T-cell (primary cell): ENCODE measurements at places on chromosomes 3 and 15.

DNA sequence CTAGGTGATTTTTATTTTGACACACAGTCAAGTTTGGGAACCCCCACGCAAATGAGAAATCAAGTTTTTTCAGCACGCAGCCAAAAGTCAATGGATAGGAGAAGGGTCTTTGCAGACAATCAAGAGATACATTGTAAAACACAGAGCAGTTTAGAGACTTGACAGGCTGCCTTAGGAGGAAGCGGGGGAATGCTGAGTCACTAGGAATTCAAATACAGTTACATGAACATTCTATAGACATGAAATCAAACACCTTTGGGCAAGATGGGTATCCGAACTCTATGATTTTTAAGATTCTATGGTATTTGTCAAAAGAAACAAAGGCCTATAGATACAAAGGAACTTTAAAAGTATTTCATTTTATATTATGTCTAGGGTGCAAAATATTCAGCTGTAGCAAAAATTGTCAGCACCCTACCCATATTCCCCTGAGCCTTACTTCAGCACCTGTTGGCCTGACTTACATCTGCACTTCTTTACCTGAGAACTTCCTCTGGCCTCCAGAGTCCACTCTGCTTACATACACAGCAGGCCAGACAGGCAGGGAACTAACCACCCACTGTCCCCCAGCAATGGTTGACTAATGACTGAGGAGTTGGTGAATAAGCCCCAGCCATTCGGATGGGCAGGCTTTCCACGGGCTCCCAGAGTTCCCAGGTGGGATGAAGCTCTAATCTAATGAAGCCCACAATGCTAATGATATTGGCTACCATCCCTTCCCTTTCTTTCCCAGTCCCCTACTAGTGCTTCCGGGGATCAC, 289.3 kb upstream of the RORA start:
- H3K4me3 ChIP-seq: no peak overlapping the region
- peaks cover 3% of the 10 kb centered on the region for H3K27me3 ChIP-seq
- no peaks in the 10 kb centered on the region for H3K4me1 ChIP-seq
- DNase-seq: no peak

GRCh38 chr3:12970684-12971083, 102.5 kb downstream of the IQSEC1 start:
- H3K36me3 ChIP-seq: peaks cover 8% of the 10 kb centered on the region
- H3K27ac ChIP-seq: no peak overlapping the region
- H3K4me1 ChIP-seq: peaks cover 5% of the 10 kb centered on the region
- DNase-seq: no peak
- no peaks in the 10 kb centered on the region for H3K27me3 ChIP-seq

- DNase-seq: no peak
- H3K27ac ChIP-seq: no peak overlapping the region
- H3K36me3 ChIP-seq: no peaks in the 10 kb centered on the region
- H3K27me3 ChIP-seq: peaks cover 36% of the 10 kb centered on the region
- H3K4me1 ChIP-seq: no peaks in the 10 kb centered on the region
- no peak overlapping the region for H3K4me3 ChIP-seq
These were observed 163.9 kb downstream of the SMAD6 start for GRCh38 chr15:66865622-66866611.

GRCh38 chr3:179000659-179001058, 71.0 kb downstream of the ZMAT3 start:
- H3K4me1 ChIP-seq: no peaks in the 10 kb centered on the region
- no peak overlapping the region for H3K27ac ChIP-seq
- H3K27me3 ChIP-seq: peaks cover 5% of the 10 kb centered on the region
- no peaks in the 10 kb centered on the region for H3K36me3 ChIP-seq

DNA sequence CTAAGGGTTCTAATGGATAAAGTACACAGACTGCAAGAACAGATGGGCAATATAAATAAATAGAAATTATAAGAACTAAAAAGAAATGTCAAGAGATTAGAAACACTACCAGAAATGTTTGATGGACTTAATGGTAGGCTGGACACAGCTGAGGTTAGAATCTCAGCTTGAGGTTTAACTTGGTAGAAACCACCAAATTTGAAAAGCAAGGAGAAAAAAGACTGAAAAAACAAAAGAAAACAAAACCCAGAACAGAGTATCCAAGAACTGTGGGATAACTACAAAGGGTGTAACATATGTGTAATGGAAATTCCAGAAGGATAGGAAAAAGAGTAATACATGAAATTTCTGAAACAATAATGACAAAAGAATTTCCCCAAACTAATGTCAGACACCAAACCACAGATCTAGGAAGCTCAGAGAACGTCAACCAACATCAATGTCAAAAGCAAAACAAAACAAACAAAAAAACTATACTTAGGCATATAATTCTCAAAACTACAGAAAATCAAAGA, 35.0 kb downstream of the RFX7 start:
- no peak overlapping the region for H3K4me3 ChIP-seq
- H3K27me3 ChIP-seq: no peaks in the 10 kb centered on the region
- H3K4me1 ChIP-seq: peaks cover 11% of the 10 kb centered on the region
- no peak for DNase-seq
- no peaks in the 10 kb centered on the region for H3K36me3 ChIP-seq

- no peaks in the 10 kb centered on the region for H3K36me3 ChIP-seq
- H3K27ac ChIP-seq: no peak overlapping the region
- no peaks in the 10 kb centered on the region for H3K27me3 ChIP-seq
- no peaks in the 10 kb centered on the region for H3K4me1 ChIP-seq
- no peak overlapping the region for H3K4me3 ChIP-seq
- no peak for DNase-seq
These were observed 139.0 kb downstream of the CHDH start for GRCh38 chr3:53707222-53707621.

GRCh38 chr15:74375303-74375693, 7.9 kb upstream of the CYP11A1 start:
- H3K36me3 ChIP-seq: no peaks in the 10 kb centered on the region
- H3K27ac ChIP-seq: no peak overlapping the region
- DNase-seq: peak; percentile 82

DNA sequence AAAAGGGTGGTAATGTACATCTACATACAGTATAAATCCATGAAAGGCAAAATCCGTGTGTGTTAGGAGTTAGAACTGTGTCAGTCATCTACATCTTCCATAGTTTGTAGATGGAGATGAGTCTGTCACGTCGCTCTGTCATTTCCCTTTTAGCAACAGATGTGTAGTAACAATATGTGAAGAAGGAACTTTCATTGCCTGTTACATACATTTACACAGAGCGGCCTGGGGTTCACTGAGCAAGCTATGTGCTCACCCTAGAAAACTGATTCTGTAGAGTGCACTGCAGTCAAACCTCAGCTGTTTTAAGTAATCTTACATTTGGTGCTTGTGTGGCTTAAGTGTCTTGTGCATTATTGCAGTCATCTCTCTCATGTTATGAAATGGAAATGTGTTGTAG, 41.6 kb upstream of the AP3B2 start:
- peaks cover 17% of the 10 kb centered on the region for H3K4me1 ChIP-seq
- H3K4me3 ChIP-seq: peak overlapping the region; percentile 65
- no peak overlapping the region for H3K27ac ChIP-seq
- H3K27me3 ChIP-seq: no peaks in the 10 kb centered on the region
- DNase-seq: no peak

DNA sequence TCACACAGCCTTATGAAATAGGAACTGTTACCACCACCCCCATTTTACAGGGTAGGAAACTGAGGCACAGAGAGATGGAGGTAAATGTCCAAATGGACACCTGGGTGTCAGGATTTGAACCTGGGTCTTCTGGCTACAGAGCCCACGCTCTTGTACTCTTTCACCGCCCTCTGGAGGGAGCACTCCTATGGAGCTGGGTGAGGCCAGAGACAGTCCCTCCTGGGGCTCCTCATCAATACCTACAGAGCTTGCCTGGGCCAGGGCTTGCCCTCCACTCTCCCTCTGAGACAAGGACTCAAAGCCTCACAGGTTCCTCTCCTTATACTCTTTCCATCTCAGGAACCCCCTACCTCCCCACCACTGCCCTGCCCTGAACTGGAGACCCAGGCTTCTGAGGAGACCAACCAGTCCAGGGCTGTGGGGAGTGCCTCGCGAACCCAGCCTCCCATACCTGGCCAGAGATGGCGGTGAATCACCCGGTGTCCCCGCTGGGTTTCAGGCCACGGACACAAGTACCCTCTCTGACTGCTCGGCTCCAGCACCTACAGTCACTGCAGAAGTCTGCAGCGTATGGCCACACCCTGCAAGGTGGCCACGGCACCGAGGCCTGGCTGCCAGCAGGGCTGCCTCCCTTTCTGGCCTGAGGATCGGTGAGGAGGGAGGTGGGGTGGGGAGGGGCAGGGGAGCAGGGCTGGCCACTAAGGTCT, 22.1 kb upstream of the ATP2B2 start:
- no peaks in the 10 kb centered on the region for H3K4me1 ChIP-seq
- DNase-seq: no peak
- H3K36me3 ChIP-seq: no peaks in the 10 kb centered on the region
- no peak overlapping the region for H3K27ac ChIP-seq
- peaks cover 38% of the 10 kb centered on the region for H3K27me3 ChIP-seq

DNA sequence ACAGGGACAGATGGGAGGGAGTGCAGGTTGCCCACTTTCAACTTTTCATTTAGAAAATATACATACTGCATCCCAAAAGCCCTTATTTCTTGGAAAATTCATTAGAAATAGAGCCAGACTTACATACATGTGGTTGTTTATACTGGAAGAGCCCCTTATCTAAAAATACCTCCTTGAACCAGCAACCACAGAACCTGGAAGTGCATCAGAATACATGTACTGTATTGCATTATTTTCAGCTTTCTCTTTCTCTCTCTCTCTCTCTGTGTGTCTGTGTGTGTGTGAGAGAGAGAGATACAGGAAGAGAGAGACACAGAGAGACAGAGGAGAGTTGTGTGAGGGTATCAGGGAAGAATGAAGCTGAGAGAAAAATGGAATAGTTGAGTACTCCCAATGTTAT, 29.5 kb upstream of the LSAMP start:
- no peaks in the 10 kb centered on the region for H3K4me1 ChIP-seq

DNA sequence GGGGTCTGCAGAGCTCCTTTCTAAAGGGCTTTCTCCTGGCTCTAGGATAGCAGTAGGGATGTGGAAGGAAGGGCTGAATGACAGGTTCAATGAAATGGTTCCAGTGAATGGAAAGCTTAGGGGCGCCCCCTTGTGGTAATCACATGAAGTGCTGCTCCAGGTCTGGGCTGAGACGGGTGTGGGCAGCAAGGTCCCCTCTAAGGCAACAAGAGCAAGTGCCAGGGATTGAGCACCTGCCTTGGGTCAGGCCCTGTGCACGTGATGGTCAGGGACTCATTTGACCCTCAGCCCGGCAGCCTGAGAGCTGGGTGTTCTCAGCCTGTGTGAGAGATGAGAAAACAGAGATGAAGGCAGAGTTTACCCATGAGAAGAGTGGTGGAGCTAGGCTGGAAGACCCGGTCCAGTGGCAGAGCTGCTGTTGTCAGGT, 12.1 kb upstream of the CX3CR1 start:
- H3K27ac ChIP-seq: no peak overlapping the region
- H3K4me1 ChIP-seq: peaks cover 14% of the 10 kb centered on the region
- no peak overlapping the region for H3K4me3 ChIP-seq

DNA sequence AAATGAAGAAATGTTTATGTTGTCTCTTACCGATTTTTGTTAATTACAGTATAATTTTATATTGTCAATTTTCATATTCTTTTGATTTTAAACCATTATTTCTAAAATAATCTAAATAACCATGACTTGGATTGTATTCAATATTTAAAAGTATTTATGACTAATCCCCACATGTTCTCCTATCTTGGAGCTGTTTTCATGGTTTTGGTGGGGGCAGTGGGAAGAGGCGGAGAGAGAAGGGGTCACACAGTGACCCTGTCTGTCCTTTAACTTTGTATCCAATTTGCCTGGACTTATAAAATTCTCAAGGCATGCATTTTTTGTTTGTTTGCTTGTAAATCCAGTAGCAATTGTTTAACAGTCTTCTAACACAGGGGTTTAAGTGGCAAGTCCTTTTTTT, 407.4 kb downstream of the NTRK3 start:
- no peaks in the 10 kb centered on the region for H3K36me3 ChIP-seq
- H3K4me3 ChIP-seq: no peak overlapping the region
- no peak overlapping the region for H3K27ac ChIP-seq
- no peaks in the 10 kb centered on the region for H3K4me1 ChIP-seq
- H3K27me3 ChIP-seq: no peaks in the 10 kb centered on the region

GRCh38 chr15:45087513-45087912, 26.5 kb downstream of the DUOX2 start:
- H3K4me3 ChIP-seq: no peak overlapping the region
- H3K4me1 ChIP-seq: no peaks in the 10 kb centered on the region
- H3K27me3 ChIP-seq: peaks cover 23% of the 10 kb centered on the region

DNA sequence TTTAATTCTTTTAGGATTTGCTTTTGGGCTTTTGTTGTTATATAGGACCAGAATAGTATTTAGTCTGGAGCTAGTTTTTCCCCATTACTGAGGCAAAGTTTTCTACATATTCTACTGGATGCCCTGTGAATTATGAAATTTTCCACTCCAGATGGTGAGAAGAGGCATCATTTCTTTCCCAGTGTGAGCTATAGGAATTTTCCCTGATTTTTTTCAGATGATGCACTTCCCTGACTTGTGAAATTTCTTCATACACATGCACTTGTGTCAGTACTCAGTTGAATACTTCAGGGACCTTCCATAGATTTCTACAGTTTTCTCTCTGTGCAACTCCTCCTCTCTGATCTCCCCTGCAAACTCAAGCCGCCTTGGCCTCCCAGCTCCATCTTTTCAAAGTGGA, 73.7 kb upstream of the SLCO2A1 start:
- no peak for DNase-seq
- no peak overlapping the region for H3K4me3 ChIP-seq

GRCh38 chr3:36193448-36193847, 186.9 kb upstream of the STAC start:
- no peak overlapping the region for H3K27ac ChIP-seq
- H3K4me3 ChIP-seq: no peak overlapping the region
- H3K4me1 ChIP-seq: no peaks in the 10 kb centered on the region
- DNase-seq: no peak

- no peaks in the 10 kb centered on the region for H3K4me1 ChIP-seq
- no peak for DNase-seq
- H3K27ac ChIP-seq: no peak overlapping the region
- no peaks in the 10 kb centered on the region for H3K27me3 ChIP-seq
- no peaks in the 10 kb centered on the region for H3K36me3 ChIP-seq
- no peak overlapping the region for H3K4me3 ChIP-seq
These were observed 280.6 kb upstream of the ZNF717 start for GRCh38 chr3:76065964-76066363.

- no peak overlapping the region for H3K4me3 ChIP-seq
- H3K36me3 ChIP-seq: no peaks in the 10 kb centered on the region
- H3K27me3 ChIP-seq: no peaks in the 10 kb centered on the region
- no peak overlapping the region for H3K27ac ChIP-seq
- peaks cover 23% of the 10 kb centered on the region for H3K4me1 ChIP-seq
These were observed 78.0 kb upstream of the MBNL1 start for GRCh38 chr3:152190636-152191183.
